ENCODE measurements at places on chromosomes 1 and 21. TPM values are rescaled to one million over a fixed set of nuclear protein-coding genes. Genes with fewer than 3 reads are reported as not detected.

MORC3 gene
- total RNA-seq = 25.9 TPM

DNA sequence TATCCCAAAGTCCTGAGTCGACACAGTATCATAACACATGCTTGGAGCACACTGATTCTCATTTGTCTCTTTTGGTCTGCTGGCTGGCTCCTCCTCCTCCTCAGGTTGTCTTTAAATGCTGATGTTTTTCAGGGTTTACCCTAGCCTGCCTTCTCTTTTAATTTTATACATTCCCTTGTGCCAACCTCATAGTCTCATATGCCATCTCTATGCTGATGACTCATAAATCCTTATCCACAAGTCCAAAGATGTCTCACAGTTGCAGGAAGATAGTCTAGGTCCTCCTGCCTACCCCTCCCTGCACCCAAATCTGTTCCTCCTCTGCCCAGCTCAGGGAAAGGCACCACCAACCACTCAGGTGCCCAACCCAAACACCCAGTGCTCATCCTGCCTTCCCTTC is 108.3 kb downstream of the SIPA1L2 start:
- no peak for DNase-seq

HMCN1 gene
- 9.2 TPM for total RNA-seq

GRCh38 chr21:38993561-38993960 is 187.8 kb downstream of the ETS2 start:
- peak; percentile 91 for DNase-seq

GRCh38 chr1:203447151-203447550 is 28.5 kb upstream of the PRELP start:
- no peak for DNase-seq

- no peak for DNase-seq
Observed at GRCh38 chr1:155518484-155518883, 44.1 kb downstream of the ASH1L start.

DNA sequence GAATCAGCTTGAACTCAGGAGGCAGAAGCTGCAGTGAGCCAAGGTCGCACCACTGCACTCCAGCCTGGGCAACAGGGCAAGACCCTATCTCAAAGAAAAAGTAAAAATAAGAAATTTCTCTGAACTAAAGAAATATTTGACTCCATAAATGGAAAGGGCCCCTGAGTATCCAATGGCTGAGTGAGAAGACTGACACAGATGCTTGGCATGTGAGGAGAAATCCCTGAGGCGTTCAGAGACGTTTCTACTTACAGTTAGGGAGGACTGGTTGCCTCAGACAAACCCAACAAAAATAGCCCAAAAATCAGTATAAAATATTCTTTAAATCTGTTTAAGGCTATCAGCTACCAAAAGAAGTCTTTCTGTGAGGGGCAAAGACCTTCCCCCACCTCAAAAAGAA is 3.0 kb upstream of the SUMO3 start:
- no peak for DNase-seq

DNA sequence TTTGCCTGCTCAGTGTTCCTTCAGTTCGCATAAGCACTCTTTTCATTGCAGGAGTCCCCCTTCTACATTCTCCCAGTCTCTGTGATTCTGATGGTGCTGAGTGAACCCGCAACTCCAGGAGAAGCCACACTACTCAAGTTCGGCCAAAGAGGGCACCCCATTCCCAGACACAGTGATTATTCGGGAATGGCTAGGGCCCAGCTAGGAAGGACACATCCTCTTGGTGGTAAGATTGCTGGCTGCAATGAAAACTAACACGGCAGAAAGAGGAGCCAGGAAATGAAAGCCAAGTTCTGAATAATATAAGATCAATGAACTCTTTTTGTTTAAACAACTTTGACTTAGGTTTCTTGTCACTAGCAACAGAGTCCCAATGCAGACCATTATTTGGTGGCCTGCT is 14.9 kb downstream of the CREG1 start:
- DNase-seq = no peak

ECM1 gene
- total RNA-seq = 5.1 TPM

DYRK3 gene
- total RNA-seq = 15.8 TPM

S100B gene
- not detected for total RNA-seq

LRRC53 gene
- total RNA-seq = not detected

FCRLB gene
- total RNA-seq = 3.0 TPM

GRCh38 chr1:199859491-199859933 is 168.0 kb upstream of the NR5A2 start:
- peak; percentile 96 for DNase-seq

- DNase-seq = no peak
Observed at GRCh38 chr1:21539933-21540332, 30.7 kb downstream of the ALPL start.

PGLYRP4 gene
- total RNA-seq = not detected

- DNase-seq = peak; percentile 39
Observed at GRCh38 chr1:60848583-60849188, 233.7 kb upstream of the NFIA start.

- no peak for DNase-seq
Observed at GRCh38 chr1:24387636-24388175, 25.9 kb downstream of the STPG1 start.

All from glomerular endothelial cell (primary cell).